Fibroblast of skin of left quadriceps (primary cell): ENCODE measurements at places on chromosomes 2 and 18.

GRCh38 chr2:27162151-27163121, 13.6 kb downstream of the TCF23 start:
- DNase-seq = no peak

DNA sequence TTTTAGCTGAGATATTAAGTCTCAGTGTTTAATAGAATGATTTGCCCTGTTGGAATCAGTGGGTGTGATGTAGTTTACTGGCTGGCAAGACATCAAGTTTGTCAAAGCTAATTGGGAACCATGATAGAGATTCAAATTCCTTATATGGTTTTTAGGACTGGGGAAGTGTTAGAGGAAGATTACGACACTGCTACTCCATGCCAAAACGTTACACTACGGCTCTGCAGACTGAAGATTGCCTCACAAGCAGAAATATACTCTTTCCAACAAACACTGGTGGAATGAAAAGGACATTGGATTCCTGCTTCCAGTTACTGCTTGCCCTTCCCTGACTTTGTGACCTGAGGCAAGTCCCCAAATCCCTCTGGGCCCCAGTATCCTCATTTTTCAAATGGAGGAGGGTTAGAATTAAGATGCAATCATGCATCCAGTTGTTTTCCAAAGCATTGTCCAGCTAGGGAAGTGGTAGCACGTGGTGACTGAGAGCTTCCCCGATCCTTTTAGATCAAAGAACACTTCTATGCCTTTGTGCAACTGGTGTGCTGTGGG, 147.6 kb downstream of the CDC42EP3 start:
- peak; percentile 93 for DNase-seq

DNA sequence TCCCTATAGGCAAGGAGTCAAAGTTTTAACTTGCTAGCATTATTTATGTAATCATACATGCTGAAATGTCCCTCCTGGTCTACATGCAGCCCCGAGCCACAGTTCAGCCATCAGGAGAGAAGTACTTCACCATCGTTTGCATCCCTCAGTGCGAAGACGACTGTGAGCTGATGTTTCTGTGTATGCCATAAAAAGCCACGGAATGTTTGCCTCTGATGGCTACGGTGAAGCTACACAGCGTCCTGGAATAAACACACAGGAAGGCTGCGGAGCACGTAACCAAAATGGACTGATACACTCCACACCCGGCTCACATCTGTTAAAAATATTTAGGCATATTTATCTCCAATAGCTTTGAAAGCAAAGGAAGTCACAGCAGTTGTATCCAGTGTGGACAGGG, 4.3 kb upstream of the SALL3 start:
- DNase-seq = no peak

DNA sequence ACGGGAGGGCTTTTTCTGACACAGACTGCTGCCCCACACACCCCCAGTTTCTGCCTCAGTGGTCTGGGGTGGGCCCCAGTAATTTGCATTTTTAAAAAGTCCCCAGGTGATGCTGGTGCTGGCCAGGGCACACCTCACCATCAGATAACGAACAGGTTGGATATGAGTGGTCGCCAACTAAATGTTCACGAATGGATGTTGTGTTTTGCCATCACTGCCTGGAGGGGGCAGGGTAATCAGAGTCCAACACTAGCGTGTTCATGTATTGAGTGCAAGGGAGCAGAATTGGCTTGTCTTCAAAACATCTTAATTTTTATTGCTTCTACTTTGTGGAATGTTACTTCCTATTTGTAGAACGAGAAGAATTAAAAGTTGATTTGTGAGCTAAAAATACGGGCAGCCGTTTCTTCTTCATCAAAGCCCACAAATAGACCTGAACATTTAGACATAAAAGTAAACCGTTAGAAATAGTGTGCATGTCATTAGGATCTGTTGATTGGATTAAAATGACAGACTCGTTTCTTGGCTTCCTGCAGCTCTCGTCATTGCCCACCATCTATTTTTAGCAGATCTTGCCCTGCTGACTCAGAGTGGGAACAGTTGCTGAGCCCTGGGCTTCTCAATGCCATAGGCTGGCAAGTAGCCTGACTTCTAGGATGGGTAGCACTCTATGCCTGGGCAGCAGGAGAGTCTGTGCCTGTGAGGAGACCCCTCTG, 45.2 kb downstream of the NCK2 start:
- peak; percentile 31 for DNase-seq

DNA sequence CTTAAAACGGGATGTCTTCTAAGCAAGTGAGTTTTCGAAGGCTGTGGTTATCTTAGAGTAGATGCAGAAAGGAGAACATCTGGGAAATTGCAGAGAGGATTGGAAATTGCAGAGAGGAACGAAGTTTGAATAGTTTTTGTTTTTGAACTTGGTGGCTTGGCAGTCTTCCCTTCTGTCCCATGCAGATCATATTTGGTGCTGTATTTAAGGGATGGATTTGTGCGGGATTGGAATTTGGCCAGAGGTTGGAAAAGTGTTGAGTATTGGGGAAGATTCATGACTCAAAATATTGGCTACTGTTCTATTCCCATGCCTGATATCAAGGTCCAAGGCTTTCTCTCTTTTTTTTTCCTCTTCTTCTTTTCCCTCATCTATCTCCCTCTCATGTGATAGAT, 18.2 kb downstream of the PTPRM start:
- DNase-seq = peak; percentile 74

DNA sequence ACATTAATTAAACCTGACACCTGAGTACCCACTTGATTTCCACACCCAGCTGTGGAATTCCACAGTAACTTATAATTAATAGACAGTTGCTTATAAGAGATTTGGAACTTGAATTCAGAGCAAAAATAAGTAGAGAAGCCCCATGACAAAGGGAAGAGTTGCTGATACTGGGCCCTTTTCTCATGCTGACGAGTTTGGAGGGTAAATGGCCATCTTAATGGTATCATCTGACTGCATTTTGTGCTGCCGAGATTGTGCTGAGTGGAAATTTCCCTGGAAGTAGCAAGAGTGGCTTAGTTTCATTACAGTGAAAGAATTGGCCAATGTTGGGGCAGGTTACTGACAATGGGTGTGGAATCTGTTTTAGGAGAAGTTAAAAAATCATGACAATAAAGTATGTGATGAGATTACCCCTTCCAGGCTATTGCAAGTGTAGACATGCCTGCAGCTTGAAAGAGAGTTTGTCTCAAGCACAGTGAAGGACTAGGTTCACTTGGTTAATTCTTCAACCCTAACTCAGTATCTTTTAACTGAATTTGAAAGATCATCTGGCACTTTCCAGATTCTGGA, 49.9 kb downstream of the VSNL1 start:
- no peak for DNase-seq

DNA sequence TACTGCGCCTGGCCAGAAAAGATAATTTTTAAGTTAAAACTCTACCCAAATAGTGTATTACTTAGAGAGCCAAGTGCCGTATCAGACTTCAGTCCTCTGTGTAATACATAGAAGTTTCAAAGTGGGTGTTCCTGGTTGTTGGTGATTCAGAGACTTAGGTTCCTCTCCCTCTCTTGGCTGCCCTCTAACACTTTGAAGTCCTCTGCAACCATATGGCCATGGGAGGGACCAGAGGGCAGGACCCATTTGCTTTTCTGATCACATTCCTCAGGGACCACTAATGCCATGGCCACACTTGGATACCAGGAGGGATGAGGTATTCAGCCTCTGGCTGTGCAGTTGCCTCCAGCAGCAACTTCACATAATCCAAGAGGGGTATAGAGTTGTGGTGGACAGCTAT, 131.5 kb downstream of the CAPN13 start:
- no peak for DNase-seq

DNA sequence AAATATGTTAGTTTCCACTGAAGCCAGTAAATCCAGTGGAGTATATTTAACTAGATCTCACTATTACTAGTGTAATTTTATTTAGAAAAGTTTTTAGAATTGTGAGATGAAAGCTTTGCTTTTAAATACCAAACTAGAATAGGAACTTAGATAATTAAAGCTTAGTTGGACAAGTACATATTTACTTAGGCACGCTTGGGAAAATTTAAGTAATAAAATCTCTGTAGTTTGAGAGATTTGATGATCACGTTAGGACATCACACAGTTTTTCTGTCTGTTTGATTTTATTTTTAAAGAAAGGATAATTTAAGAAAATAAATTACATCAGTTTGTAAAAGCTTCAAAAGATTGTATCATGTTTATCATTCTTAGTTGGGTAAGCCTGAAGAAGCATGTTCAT, 140.8 kb upstream of the IL1R2 start:
- DNase-seq = no peak

GRCh38 chr2:143946436-143947391, 573.2 kb downstream of the ZEB2 start:
- peak; percentile 72 for DNase-seq

DNA sequence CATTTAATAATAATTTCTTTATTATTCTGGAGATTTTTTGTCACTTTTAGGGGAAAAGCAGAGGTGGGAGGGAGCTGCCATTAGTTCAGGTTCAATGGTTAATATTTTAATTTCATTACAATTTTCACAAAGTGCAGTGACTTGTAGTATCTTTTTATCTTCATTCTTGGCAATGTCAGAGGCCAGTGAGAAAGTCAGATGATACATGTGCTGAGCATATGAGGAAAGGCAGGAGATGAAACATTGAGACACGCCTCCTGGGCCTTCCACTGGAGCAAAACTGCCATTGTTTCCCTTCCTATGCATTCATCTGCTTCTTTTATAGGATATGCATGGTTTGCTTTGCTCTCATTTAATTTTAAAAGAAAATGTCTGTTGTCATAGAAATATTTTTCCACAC, 173.7 kb downstream of the MYT1L start:
- DNase-seq = no peak

DNA sequence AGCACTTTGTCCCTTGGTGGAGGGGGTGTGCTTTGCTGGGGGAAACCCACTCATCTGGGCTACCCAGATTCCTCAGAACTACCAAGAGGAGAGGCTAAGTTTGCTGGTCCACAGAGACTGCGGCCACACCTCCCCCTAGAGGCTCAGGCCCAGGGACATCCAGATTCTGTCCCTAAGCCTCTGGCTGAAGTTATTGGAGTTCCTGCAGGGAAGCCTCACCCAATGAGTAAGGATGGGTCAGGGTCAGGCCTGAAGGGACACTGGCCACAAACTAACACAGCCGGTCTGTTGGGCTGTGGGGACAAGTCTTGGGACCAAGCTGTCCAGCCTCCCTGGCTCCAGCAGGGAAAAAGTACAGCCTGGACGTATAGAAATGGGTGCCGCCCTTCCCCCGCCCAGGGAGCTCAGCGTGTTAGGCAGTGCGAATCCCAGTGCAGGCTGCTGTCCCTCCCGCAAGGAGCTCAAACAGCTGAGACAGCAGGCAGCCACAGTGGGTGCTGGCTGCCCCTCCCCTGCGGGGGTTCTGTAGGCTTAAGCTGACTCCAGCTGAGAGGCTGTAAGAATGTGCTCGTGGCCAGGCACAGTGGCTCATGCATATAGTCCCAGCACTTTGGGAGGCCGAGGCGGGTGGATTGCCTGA, 86.9 kb upstream of the ARL5A start:
- no peak for DNase-seq

DNA sequence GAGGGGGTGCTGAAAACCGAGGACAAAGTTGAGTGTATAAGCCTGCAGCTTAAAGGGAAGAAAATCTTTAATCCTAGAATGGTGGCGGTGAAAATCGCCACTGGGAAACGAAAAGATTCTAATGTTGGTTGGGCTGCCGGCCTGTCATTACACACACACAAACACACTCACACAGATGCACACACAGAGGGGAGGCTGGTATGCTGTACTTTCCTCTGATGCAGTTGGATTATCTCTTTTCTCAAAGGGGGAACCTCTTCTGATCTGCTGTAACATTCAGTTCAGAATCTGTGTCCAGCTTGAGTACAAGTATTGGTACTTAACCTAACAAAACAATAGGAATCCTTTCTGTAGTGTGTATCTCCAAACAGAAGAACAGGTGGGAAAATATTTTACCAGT, 39.0 kb downstream of the ANXA4 start:
- no peak for DNase-seq

- peak; percentile 73 for DNase-seq
Measured at GRCh38 chr2:66569321-66569851, 134.5 kb downstream of the MEIS1 start.

DNA sequence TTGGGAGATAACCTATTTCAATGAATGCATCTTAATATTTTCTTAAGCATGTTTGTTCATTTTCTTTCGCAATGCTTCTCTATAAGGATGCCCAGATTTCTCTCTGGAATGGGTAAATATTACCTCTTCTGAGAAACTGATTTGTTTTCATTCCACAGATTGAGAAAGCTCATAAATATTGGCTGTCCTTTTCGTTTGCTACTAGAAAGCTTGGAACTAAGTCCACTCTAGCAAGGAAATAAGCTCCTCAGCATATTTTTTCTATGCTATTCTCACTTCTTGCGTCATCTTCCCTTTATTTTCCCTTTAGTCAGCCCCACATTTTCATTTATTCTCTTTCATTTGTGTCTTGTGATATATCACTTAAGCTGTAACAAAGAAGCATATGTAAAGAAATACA, 76.3 kb downstream of the ANTXR1 start:
- DNase-seq = no peak

DNA sequence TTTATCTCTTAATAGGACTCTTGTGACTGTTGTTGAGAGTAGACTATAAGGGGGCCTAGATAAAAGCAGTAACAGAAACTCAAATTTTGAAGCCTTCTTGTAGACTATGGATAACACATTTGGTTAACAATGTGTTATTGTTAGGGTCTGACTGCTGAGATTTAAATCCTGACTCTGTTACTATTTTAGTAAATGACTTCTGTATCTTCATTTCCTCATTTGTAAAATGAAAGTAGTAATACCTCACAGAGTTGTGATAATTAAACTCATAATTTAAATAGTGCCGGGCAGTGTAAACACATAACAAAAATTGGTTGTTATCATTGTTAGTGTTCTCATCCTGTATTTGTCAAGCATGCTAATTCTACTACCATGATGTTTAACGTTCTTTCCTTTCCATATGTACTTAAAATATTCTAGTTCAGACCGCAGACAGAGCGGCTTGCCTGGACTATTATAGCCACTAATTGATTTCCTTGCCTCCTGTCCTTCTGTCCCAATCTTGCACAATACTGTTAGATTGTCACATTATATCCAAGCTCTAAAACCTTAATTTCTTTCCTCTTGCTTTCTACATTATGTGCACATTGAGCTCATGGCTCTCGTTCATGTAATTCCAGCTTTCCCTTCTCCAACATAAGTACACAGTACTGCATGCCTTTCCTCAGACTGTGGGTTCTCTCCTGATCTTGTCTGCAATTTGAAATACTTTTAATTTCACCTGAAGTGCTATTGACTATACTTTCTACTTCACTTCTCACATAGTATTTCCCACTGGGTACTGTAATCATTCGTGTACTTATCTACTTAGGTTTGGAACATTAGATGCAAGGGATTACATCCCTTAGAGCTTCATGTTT, 48.4 kb downstream of the RBBP8 start:
- no peak for DNase-seq

- DNase-seq = no peak
Measured at GRCh38 chr18:61731693-61732376, 161.0 kb downstream of the RNF152 start.

- DNase-seq = no peak
Measured at GRCh38 chr18:46877329-46877987, 39.8 kb downstream of the PIAS2 start.

GRCh38 chr18:8751692-8752091, 46.3 kb downstream of the MTCL1 start:
- no peak for DNase-seq
